Astrocyte (in vitro differentiated cells and primary cell): ENCODE measurements at places on chromosomes 3 and 15.

DNA sequence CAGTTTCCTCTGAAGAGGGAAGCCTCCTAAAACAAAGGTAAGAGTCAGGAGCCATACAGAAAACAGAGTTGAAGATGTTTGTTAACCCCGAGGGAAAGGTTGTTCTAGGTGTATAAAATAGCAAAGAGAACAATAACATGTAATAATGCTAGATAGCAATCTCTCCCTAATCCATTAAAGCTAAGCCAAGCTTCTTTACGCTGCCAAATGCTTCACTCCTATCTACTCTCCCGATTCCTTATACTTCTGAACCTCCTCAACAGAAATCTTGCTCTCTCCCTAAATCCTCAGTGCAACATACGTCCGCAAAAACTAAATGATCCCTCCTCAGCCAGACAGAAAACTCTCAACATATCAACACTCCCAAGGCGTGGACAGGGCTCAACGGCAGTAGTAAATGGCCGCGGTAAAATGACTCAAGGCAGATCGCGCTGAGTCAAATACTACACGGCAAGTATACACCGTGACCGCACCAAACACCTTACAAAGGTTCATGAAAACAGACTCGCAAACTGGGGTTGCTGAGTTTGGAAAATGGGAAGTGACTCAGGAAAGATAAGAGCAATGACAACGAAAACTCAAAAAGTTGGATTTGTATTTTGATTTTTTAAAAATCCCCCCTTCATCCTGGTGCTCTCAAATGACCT is 682 bp downstream of the CLDND1 start:
- DNase-seq: peak; percentile 68

DNA sequence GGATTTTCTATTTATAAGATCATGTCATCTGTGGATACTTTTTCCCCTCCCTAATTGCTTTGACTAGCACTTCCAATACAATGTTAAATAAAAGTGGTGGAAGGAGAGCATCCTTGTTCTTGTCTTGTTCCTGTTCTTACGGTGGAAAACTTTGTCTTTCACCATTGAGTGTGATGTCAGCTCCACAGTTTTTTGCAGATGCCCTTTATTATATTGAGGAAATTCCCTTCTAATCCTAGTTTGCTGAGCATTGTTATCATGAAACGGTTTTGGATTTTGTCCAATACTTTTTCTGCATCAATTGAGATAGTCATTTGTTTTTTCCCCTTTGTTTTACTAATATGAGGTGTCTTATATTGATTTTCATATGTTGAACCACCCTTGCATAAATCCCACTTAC is 19.9 kb upstream of the IL20RB start:
- DNase-seq: no peak

GRCh38 chr3:69403454-69403853 is 17.6 kb upstream of the FRMD4B start:
- no peak for DNase-seq

GRCh38 chr3:46844881-46845312 is 18.3 kb downstream of the MYL3 start:
- no peak for DNase-seq

- no peak for DNase-seq
These were observed 313.4 kb upstream of the SATB1 start for GRCh38 chr3:18738393-18739098.

DNA sequence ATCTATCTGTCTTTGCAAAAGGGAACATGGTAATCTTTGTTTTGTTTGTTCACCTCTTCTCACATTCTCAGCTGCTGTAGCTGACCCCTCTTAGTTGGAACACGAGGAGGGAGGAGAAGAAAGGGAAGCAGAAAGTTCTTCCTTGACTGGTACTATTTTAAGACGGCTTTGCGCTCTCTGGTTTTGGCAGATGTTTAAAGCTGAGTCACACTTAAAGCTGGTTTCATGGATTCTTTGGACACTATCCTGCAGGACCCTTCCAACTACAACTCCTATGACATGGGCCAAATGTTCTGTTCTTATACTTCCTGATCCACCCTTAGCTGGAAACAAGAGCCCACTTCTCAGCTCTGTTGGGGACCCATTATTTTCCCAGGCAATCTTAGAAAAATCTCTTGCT is 40.6 kb upstream of the FXR1 start:
- peak; percentile 71 for DNase-seq

GRCh38 chr3:171850320-171850959 is 7.3 kb downstream of the TMEM212 start:
- DNase-seq: no peak

- no peak for DNase-seq
These were observed 128.5 kb upstream of the GAP43 start for GRCh38 chr3:115494826-115495225.

DNA sequence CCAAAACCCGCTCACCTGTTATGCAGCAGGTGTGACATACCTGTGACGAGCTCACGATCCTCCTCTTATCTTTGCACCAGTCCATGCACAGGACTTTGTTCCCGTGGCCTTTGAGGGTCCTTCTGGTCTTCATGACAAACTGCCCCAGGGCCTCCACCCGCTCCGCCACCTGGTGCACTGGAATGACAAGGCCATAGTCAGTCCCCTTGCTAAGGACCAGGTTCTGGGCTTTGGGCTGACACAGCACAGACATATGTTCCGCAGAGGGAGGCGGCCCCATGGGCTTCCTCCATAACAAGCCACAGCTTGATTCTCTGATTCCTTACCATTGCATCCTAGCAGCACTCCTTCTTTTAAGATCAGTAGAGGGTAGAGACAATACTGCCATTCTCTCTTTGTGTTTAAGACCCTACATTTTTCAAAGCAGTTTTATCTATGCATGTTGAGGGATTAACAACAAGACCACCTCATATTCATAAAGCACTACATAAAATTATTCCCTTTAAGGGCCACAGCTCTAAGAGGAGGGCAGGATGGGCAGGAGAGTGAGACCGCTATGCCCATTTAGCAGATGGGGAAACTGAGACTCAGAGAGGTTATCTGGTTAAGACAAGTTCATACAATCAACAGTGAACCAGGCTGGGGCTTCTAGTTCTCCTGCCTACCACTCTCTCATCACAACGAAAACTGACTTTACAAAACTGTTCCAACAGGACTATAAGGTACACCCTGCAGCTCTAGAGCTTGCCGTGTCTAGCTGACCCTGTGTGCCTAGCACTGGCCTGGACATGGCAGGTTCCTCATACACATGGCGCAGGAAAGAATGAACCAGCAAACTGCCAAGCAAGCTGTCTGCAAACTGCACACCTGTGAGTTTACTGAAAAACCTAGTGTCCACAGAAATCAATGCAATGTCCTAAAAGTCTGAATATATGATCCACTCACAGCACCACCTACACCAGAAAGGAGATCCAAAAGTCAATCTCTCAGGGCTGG is 37.0 kb downstream of the GNB5 start:
- no peak for DNase-seq

- DNase-seq: no peak
These were observed 4.5 kb downstream of the EIF4A2 start for GRCh38 chr3:186787642-186788481.

DNA sequence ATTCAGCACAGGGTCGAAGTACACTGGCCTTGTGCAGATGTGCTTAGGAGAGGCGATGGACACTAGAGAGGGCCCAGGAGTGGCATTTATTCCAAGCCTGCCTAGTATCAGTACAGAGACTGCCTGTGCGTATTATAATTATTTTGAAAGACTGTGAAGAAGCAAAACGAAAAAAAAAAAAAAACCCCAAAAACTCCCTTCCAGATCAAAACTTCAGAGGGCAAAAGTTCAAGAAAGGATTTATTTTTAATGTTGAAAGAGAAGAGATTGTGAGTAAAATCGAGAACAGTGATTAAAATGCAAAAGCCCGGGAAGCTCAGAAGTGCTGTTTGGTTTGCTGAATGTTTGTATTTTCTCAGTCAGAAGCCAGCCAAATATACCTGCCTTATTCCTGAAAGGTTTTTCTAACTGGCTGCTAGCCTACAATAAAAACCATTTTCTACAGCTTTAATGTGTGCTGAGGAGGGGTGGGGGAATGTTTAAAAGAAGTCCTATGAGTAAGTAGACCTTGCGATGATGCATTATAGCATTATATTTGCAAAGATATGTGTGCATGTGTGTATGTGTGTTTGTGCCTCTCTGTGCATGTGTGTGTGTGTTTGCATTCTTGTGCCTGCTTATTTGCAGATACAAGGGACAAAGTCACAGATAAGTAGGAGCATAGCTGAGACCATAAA is 19.3 kb upstream of the LZTFL1 start:
- no peak for DNase-seq

DNA sequence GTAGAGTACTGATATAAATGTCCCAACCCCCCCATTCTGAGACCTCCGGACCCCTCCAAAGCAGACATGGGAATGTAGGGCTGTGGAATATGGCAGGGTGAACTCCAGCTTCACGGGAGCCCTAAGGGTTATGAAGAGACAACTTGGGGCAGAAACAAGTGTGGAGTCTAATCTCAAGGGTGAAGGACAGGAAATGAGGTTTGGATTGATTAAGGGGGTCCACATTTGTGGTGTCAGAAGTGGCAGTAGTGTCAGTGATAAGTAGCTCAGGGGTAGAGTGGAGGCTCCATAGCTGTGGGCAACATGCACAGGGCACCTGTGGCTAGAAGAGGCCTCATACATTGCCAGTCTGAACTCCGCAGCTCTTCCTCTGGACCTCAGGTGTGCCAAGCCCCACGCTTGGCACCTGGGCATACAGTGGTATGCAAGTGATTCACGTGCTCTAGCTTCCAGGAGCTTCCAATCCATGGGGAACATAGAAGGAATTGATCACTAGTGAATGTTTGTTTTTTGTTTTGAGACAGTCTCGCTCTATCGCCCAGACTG is 4.1 kb upstream of the P4HTM start:
- DNase-seq: no peak

GRCh38 chr3:54198556-54198955 is 76.2 kb downstream of the CACNA2D3 start:
- DNase-seq: no peak

- DNase-seq: peak; percentile 66
These were observed 113.0 kb downstream of the PDE8A start for GRCh38 chr15:85094685-85095084.

GRCh38 chr15:39892418-39892817 is 27.6 kb downstream of the GPR176 start:
- no peak for DNase-seq

- DNase-seq: peak; percentile 84
These were observed 78.3 kb upstream of the C15orf39 start for GRCh38 chr15:75123395-75123794.

GRCh38 chr3:178385280-178385952 is 150.8 kb upstream of the KCNMB2 start:
- peak; percentile 17 for DNase-seq

GRCh38 chr3:43291546-43291945 is 5.2 kb downstream of the SNRK start:
- peak; percentile 10 for DNase-seq

- DNase-seq: no peak
These were observed 1.8 kb downstream of the NME9 start for GRCh38 chr3:138327831-138328230.

DNA sequence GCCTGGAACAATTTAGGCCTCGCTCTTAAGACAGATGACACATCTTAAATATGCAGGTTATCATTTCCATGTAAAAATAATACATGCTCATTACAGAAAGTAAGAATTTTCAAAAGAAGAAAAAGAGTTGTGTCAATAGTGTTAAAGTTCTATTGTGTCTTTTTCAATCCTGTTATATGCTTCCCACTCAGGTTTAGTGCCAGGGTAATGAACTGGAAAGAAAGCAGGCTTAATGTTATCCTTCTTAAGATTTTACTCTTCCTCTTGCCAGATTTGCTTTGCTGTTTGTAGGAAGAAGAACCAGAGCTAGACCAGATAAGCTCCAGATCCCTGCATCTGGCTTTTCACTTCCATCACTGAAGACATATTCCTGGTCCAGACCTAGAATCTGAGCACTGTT is 128.6 kb downstream of the TPRG1 start:
- DNase-seq: no peak

DNA sequence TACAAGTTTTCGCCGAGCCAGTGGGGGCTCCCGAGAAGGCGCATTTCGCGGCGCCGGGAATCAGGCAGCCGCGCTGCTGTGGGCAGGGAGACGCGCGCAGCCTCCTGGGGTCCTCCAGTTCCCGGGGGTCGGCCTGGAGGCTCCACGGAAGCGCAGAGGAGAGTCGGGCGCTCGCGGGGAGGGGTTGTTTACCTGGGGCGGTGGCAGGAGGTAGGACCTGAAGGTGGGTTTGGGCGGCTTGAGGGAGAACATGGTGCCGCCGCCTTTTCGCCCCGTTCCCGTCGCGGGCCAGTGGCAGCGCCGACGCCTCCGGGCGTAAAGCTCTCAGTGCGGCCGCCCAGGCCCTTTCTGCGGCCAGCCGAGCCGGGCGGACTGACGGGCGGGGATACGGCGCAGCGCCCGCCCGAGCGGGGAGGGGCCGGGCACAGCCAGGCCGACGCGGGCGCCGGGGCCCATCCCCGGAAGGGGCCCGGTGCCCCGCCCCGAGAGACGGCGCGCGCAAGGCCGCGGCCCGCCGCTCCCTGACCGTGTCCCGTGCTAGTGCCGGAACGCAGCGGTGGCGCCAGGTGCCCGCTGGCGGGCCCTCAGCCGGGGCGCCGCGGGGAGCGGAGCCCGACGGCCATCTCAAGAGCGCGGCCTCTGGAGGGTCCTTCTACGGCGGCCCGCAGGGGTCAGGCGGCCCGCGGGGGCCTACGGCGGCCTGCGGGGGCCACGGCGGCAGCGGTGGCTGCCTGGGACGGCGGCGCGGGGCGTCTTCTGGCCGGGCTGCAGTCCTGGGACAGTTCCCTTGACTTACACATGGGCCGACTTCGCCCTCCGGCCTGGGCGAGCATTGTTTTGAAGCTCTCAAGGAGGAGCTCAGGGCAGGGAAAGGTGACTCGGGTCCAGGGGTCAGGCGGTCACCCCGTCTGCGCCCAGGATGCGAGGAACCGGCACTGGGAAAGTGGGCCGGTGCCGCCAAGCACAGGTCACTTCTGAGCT is at the start of gene MTMR10:
TSS of gene MTMR10 (minus strand) at position 374 of the 981 bp plus-strand sequence. CDS start at position 252, 122 bp downstream.
- peak; percentile 61 for DNase-seq

DNA sequence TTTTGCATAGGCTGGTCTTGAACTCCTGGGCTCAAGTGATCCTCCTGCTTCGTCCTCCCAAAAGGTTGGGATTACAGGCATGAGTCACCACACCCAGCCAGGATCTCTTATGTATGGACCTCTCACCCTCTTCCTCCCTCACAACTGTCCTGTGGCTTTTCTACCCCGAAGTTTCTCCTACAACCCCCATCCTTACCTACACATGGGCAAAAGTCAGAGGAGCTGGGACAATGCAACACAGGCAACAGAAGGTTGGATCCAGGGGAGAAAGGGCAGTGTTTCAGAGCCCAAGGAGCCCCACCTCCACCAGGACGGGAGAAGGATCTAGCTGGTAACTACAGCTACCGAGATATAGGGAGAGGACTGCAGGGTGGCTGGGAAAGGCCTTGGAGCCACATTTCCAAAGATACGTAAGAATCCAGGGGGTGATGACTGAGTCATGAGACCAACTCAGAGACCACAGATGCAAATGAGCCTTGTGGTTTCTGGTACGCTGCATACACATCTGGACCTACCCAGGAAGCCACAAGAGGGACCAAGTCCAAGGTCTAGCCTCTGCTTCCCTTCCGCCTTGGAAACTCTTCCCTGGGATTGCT is 13.6 kb downstream of the IGDCC4 start:
- peak; percentile 100 for DNase-seq

- DNase-seq: no peak
These were observed at the start of gene COLQ for GRCh38 chr3:15521573-15521965. Gene COLQ, minus strand, starts transcription at chr3:15521706. Its CDS starts 81 bp downstream, at chr3:15521625.

GRCh38 chr15:36961956-36962355 is 138.4 kb downstream of the MEIS2 start:
- peak; percentile 74 for DNase-seq

- no peak for DNase-seq
These were observed 9.9 kb upstream of the COMMD4 start for GRCh38 chr15:75325922-75326321.
